GM23338 (cell line): ENCODE measurements at places on chromosomes 2 and 18. TPM values are rescaled to one million over a fixed set of nuclear protein-coding genes. Genes with fewer than 3 reads are reported as not detected.

MFSD6 gene
- 2.3 and 3.1 TPM in 2 replicates for polyA plus RNA-seq

TEKT4 gene
- not detected in 2 replicates for polyA plus RNA-seq

TTC27 gene
- 10.8 and 11.8 TPM in 2 replicates for polyA plus RNA-seq

OXER1 gene
- polyA plus RNA-seq, result 1.2 and 1.5 TPM in 2 replicates

FAM237A gene
- not detected in 2 replicates for polyA plus RNA-seq

WNT6 gene
- polyA plus RNA-seq, result not detected in 2 replicates

FAM228A gene
- 0.11 and 0.49 TPM in 2 replicates for polyA plus RNA-seq

RANBP2 gene
- 16.5 and 23.0 TPM in 2 replicates for polyA plus RNA-seq

C2orf78 gene
- 0.14 and 0.18 TPM in 2 replicates for polyA plus RNA-seq

CPO gene
- 0.90 and 0.91 TPM in 2 replicates for polyA plus RNA-seq

GPR75 gene
- polyA plus RNA-seq, result 0.34 and 0.47 TPM in 2 replicates

NEB gene
- polyA plus RNA-seq, result 4.9 and 6.2 TPM in 2 replicates
